ENCODE measurements at places on chromosomes 12 and 14. TPM values are rescaled to one million over a fixed set of nuclear protein-coding genes. Genes with fewer than 3 reads are reported as not detected.
A peak's percentile ranks its signal among the peaks of the same experiment; 100 is the strongest.

The VRTN gene
- not detected for total RNA-seq

GRCh38 chr12:24349051-24349799 is 399.8 kb upstream of the SOX5 start:
- DNase-seq = no peak

DNA sequence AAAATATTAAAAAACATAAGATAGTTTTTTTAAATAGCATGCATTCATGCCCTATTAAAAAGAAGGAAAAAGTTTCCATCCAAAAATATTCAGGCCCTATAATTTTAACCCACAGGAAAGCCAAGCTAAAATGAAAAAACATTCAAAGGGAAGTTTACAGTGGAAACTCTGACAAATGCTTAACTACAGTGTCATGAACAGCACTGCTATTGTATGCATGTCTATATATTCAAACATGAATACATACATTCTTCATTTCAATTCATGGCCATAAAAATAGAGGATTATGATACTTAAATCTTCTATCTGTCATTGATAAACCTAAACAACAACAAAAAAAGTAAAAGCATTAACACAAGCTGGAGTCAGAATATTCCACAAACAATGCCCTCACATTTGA is 67.4 kb downstream of the PPP2R5E start:
- no peak for DNase-seq

DNA sequence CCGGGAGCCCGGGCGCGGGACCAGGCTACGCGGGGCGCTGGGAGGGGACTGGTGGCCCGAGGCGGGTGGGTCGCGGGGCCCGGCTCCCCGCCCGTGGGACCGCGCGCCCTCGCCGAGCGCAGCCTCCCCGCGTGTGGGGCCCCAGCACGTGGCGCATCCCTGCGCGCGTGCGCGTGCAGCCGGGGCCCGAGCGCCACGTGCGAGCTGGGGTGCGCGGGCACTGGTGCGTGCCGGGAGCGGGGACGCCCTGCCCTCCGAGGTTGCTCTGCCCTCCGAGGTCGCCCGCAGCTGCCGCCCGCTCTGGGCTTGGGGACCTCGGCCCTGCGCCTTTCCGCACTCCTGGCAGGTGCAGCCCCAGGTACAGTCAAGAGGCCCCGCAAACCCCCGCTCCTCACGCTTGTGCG is 365 bp upstream of the CCDC88C start:
- no peak for DNase-seq

DNA sequence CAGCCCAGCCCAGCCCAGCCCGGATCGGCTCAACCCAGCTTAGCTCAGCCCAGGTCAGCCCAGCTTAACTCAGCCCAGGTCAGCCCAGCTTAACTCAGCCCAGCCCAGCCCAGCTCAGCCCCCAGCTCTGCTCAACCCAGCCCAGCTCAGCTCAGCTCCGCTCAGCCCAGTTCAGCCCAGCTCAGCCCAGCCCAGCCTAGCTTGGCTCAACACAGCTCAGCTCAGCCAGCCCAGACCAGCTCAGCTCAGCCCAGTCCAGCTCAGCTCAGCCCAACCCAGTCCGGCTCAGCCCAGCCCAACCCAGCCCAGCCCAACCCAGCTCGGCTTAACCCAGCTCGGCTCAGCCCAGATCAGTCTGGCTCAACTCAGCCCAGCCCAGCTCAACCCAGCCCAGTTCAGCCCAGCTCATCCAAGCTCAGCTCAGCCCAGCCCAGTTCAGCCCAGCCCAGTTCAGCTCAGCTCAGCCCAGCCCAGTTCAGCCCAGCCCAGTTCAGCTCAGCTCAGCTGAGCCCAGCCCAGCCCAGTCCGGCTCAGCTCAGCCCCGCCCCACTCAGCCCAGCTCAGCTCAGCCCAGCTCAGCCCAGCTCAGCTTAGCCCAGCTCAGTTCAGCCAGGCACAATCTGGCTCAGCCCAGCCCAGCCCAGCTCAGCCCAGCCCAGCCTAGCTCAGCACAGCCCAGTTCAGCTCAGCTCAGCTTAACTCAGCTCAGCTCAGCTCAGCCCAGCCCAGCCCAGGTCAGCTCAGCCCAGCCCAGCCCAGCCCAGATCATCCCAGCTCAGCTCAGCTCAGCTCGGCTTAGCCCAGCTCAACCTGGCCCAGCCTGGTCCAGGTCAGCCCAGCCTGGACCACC is 331.7 kb downstream of the TMEM121 start:
- peak; percentile 19 for DNase-seq
